ENCODE measurements at places on chromosomes 7 and 10.

DNA sequence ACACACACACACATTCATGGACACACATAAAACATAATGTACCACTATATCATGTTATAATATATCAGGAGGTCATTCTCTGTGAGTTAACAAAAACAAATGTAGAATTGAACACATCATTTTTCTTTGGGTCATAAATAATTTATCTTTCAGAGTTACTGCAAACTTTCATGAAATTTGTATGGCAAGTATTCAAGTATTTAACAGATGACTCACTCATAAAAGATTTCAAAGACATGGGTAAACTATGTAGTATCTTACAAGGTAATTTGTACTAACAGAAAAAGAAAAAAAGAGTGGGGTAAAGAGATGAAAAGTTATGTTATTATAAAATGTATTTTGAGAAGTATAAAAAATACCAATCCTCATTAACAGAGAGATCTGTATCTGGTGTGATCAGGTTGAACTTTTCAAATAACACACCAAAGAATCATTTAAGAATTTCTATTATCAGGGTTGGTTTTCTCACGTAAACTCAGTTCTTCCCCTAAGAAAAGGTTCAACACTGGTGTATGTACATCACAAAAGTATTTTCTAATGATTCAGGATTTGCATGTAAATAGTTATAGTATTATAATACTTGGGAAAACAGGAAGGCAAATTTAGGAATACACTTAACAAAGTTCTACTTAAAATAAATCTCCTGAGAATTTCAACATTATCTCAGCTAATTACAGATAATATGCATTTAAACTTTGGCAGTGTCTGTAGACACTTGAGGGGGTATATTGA is 933.1 kb upstream of the LRRN3 start:
- DNase-seq: no peak

- DNase-seq: no peak
These were observed 35.7 kb downstream of the CH25H start for GRCh38 chr10:89171263-89171872.

DNA sequence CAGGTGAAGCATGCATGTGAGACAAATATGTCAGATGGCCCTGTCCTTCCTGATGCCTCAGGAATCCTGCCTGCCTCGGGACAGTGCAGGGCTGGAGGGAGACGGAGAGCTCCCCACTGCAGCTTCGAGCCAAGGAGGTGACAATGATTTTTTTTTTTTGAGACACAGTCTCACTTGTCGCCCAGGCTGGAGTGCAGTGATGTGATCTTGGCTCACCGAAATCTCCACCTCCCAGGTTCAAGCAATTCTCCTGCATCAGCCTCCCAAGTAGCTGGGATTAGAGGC is 68.8 kb downstream of the OAT start:
- DNase-seq: no peak

DNA sequence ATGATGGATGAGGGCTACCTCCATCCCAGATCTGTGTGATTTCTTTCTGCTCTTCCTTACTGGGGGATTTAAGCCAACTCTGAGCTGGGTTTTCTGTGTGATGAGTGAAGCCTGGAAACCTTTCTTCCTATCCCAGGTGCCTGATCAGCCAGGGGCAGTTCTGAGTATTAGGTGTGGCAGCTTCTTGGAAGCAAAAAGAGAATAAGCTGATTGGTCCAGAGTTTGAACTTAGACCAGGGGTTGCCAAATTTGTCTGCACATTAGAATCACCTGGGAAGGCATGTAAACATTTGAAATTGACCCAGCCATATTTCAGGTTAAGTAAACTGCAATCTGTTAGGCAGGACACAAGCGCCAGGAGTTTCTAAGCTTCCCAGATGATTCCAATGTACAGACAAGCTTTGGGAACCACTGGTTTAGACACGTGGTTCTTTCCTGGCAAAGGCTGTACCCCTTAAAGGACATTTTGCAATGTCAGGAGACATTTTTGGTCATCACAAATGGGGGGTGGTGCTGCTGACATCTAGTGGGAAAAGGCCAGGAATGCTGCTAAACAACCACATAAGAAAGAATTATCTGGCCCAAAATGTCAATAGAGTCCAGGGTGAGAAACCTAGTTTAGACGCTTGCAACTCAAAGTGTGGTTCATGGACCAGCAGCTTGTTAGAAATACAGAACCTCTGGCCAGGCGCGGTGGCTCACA is 160.5 kb upstream of the GHITM start:
- DNase-seq: no peak

- DNase-seq: no peak
These were observed 295.2 kb downstream of the CAMK1D start for GRCh38 chr10:12644380-12645144.

DNA sequence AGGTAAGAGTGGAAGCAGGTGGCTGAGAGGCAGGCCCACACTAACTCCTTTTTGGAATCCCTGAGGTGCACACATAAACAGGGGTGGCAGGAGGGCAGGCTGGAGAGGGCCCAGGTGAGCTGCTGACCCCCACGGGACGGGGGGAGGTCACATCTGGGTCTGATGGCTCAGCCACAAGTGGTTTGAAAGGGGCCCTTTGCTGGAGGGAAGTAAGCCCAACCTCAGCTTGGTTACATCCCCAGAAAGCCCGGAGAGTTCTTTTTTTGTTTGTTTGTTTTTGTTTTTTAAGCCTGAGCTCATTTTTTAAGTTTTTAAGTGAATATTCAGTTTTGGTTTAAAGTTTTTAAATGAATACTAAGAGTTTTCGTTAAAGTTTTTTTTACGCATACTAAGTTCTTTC is 72.8 kb upstream of the CUX1 start:
- DNase-seq: peak; percentile 69

DNA sequence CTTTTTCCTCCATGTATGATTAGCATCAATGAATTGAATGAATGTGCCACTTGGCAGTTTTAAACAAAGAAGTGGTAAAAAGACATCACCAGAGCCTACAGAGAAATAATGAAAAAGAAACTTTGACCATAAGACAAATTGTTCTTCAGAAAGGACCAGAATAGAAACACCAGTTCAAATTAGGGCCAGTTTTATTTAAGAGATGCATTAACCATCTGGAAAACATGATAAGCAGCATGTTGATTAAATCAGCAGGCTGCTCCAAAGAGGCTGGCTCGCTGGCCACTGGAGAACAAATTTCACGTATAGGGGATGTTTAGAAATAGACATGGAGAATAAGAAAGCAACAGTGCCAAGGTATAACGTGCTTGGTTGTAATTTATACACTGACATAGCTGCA is 242.3 kb upstream of the AOAH start:
- no peak for DNase-seq

DNA sequence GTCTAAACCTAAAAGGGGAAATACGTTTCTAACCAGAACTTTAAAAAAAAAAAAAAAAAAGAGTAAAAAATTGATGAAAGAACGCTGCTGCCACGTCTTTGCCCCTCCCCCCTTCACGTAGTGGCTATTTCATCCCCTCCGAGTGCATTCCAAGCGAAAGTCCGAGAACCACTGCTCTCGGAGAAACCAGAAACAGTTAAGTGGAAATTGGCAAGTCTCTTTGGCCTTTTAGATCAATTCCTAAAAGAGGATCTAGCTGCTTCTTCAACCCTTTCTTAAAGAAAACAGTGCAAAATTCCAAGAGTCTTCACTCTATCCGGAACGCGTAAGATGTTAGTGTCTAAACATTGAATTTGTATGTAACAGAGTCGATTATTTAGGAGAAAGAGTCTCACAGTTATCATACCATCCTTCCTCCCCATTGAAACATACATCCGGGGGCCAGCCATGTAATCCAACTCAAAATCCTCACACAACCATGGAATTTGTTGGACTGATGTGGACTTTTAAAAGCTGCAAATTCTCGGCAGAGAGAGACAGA is 1.1 kb downstream of the P4HA1 start:
- peak; percentile 74 for DNase-seq

GRCh38 chr7:13279854-13280435 is 592.5 kb downstream of the ARL4A start:
- peak; percentile 41 for DNase-seq

GRCh38 chr7:82404652-82405051 is 38.9 kb downstream of the CACNA2D1 start:
- DNase-seq: no peak

DNA sequence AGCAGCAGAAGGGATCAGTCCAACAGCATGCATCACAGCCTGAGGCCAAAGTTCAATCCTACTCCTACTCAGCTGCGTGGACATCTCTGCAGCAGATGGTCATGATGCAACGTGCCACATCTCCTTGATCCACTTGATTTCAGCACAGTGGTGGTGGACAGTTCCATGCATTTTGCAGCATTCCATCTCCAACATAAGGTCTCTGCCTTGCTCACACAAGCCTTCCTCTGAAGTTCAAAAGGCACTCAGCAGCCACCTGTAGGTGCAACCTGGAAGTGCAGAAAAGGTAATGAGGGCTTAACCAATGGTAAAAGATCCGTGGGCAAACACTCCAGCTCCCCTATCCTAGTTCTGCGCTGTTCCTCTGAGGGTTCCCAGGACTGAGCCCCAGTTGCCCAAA is 57.5 kb upstream of the CHCHD3 start:
- peak; percentile 66 for DNase-seq
